NCI-H2081 (cell line): ENCODE measurements at places on chromosomes 2 and 18.

GRCh38 chr2:166372046-166372445 lies 3.7 kb downstream of the SCN9A start:
- no peak for DNase-seq

DNA sequence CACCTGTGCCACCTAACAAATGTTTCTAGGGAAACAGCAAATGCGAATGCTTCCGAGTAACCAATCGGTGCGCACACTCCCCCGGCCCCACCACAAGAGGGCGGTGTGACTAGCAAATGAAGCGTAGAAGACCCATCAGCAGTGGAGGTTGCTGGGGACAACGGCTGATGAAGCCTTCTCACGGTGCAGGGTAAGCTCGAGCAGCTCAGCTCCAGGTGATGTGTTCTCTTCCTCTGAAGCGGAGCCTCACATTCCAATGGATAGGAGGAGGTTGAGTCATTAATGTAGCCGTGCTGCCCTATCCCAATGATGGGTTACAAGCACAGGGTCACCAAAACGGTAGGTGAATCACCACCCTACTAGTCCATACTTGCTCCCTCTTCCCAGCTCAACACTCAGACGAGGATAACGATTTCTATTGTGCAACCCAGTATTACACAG lies 127.6 kb upstream of the TWIST2 start:
- DNase-seq, result peak; percentile 16

GRCh38 chr2:36357847-36358659 lies 2.5 kb downstream of the CRIM1 start:
- DNase-seq, result no peak

DNA sequence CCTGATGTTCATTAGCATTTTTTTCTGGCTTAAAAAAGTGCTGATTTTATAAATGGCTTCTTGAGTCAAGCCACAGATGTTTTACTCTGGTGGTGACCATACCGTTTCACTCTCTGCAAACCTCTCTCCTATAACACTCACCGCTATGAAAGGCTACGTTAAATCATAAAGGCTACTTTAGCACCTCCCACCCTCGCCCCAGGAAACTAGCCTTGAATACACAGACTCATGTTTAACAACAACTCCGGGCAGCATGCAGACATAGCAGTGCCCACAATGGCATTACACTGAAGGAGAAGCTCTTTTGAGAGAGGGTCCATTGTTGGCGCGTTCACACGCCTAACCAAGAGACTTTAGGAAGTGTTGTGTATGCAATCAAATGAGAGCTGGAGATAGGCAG lies 5.6 kb downstream of the MYT1L start:
- DNase-seq, result peak; percentile 90
